SIG-M5 (cell line): ENCODE measurements at places on chromosomes 5 and 9.

- no peak for DNase-seq
These were observed 162.8 kb downstream of the TLE1 start for GRCh38 chr9:81526587-81526986.

DNA sequence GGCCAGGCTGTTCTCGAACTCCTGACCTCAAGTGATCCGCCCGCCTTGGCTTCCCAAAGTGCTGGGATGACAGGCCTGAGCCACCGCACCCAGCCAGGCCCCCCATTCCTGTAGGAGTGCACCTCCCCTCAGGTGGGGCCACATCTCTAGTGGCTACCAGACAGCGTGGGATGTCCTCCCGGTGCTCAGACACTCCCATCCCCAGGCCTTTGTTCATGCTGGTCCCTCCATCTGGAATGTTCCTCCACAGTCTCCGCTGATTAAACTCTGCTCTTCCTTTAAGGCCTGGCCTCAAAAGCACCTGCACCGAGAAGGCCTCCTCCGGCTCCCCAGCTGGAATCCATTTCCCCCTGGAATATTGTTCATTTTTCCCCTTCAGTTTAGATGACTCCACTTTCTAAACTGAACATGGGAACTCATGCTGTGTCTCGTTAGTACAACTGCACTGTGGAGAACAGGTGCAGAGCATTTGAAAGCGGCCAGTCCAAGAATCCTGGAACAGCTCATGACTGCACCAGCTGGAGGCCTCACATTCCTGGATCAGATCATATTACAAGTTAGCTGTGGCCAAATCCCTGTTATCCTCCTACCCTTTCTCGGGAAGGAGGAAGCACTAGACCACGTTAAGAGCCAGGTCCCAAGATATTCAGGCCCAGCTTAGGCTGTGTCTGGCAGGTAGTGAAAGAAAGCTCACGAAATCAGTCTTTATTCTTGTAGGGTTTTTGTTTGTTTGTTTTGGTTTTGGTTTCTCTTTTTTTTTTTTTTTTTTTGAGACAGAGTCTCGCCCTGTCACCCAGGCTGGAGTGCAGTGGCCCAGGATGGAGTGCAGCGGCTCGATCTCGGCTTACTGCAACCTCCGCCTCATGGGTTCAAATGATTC, 10.8 kb upstream of the PRRC2B start:
- no peak for DNase-seq

DNA sequence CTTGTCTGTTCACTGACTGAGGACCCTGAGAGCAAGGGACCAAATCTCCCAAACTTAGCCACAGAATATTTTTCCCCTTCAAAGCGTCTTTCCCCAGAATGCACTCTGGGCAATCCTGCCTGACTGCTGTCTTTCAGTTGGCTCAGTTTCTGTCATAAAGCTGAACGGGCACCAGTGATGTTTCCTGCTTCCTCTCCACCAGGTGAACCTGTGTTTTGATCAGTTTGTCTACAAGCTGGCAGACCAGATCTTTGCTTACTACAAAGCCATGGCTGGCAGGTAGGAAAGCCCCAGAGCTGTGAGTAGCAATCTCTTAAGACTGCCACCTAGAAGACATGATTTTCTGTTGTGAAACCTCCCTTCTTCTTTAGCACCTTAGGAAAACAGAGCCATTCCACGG, 61.8 kb downstream of the CYFIP2 start:
- no peak for DNase-seq

GRCh38 chr5:35908228-35908627, 30.2 kb downstream of the CAPSL start:
- DNase-seq, result no peak

GRCh38 chr5:149834246-149834855, 104.2 kb downstream of the PPARGC1B start:
- no peak for DNase-seq

GRCh38 chr9:94993160-94993820, 266.8 kb downstream of the AOPEP start:
- no peak for DNase-seq

GRCh38 chr5:109876030-109876725, 186.5 kb downstream of the MAN2A1 start:
- no peak for DNase-seq

DNA sequence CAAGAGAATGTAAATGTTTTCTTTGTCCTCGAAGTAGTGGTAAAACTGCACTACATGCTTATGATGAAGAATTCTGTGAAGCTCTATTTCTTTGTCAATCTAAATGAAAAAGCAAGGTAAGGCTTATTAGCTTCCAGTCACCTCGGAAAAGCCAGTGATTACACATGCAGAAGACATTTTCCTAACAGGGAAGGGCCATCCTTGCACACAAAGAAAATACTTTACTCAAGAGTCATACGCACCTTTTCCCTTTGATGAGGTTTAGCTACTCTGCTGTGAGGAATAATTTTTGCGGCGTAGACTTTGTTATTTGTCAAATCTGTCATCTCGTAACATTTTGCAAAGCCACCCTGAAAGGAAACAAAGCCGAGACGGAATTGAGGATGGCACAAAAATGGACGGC, 1.1 kb downstream of the PLK2 start:
- DNase-seq, result no peak

GRCh38 chr9:75438716-75439115, 350.4 kb downstream of the OSTF1 start:
- DNase-seq, result no peak
